KBM-7 (cell line): ENCODE measurements at places on chromosomes 4 and X.

GRCh38 chr4:73434311-73434710 is 1.7 kb upstream of the AFP start:
- DNase-seq = peak; percentile 15

- no peak for DNase-seq
These were observed 92.7 kb downstream of the WFS1 start for GRCh38 chr4:6362243-6362885.

GRCh38 chrX:6432226-6432625 is 102.7 kb downstream of the VCX3A start:
- DNase-seq = no peak

DNA sequence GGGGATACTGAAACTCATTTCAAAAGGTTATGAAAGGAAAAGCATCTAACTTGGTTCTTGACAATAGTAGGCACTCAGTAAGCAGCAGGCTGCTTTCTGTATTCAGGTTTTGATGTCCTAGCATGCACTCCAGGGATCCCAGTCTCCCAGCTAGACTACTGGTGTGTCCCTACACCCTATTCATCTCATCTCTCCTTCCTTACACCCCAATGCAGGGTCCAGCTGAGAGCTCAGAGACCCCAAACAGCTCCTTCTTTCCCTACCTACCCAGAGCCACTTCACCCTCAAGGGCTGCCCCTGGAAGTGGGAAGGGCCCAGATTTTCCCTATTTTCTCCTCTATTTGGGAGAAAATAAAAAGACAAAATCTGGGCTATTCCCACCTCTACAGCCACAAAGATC is 1.6 kb upstream of the EFNB1 start:
- no peak for DNase-seq

DNA sequence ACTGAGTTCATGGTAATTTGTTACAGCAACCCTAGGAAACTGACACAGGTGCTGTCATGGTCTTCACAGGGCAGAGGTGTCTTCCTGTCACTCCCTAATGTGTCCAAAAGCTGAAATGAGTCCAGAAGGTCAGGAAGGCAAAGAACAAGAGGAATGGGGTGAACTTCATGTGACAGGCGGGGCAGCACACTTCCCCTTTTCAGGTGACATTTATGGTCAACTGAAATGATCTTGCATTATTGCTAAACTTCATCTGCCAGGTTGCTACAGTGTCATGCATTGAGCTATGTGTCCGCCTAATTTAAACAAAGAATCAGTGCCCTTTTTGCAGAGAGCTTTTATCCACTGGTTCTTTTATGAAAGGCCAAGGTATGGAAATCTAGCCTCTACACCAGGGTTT is 15.9 kb upstream of the CCDC149 start:
- DNase-seq = peak; percentile 29

GRCh38 chrX:74511704-74512103 is 90.4 kb downstream of the SLC16A2 start:
- no peak for DNase-seq

DNA sequence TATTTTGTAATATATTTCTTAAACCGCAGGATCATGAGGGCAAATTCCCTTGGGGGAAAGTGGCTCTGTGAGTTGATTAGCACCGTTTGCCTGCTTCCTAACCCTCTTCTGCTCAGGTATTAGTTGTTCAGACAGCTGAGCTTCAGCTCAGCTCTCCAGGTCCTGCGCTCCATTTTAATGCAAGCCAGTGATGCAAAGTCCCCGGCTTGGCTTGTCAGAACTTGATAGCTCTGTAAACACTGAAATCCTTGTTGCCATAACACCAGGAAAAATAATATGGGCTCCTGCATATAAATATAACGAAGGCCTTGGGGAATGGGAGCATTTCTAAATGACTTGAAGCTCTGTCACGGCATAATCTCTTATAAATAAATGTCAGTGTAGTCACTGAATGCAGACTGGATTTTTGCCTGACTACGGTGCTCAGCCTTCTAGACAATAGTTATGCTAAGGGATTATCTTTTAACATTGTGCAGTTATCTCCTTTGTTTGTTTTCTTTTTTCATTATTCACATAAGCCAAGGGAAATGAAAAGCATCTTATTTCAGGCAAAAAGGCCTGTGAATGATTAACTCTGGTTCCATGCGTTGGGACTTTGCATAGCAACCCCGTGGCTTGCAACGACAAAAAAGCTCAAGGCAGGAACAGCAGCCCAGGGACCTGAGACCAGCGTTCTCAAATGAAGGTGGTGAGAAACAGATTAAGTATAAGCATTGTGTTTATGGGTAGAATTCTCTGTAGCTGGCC is 253.2 kb downstream of the SPRY1 start:
- DNase-seq = no peak

DNA sequence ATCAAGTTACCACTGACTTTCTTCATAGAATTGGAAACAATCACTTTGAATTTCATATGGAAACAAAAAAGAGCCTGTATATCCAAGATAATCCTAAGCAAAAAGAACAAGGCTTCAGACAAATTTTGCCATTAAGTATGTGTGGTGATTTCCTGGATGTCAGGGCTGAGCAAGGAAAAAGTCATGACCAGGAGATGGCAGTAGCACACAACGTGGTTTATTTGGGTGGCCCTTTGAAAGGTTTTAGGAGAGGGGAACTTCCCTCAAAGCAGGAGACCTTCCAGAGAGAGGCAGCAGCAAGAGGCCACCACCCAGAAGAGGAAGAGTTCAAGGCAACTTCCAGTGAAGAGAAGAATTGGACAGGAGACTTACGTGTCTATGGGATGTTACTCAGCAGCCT is 18.1 kb upstream of the ZXDB start:
- DNase-seq = peak; percentile 79

GRCh38 chr4:164591666-164592065 is 162.3 kb upstream of the SMIM31 start:
- no peak for DNase-seq

DNA sequence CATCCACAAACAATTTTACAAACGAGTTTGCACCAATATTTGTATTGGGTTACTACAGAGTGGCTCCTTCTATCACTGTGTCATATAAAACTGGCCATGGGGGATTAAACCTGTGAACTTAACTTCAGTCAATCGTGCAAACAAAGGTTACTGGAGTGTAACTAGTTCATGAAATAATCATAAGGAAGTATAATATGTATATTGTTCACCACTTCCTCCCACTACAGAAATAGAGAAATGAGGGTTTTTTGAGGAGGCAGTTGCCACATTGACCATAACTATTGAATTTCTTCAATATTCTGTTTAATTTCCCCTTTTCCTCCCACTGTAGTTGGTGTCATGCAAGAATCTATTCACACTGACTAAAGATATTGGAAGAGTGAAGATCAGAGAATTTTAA is at the start of gene GPR82:
Gene GPR82 (plus strand): TSS at position 356 of the 400 bp plus-strand sequence. CDS start 2,846 bp downstream, outside the sequence.
- DNase-seq = peak; percentile 75

DNA sequence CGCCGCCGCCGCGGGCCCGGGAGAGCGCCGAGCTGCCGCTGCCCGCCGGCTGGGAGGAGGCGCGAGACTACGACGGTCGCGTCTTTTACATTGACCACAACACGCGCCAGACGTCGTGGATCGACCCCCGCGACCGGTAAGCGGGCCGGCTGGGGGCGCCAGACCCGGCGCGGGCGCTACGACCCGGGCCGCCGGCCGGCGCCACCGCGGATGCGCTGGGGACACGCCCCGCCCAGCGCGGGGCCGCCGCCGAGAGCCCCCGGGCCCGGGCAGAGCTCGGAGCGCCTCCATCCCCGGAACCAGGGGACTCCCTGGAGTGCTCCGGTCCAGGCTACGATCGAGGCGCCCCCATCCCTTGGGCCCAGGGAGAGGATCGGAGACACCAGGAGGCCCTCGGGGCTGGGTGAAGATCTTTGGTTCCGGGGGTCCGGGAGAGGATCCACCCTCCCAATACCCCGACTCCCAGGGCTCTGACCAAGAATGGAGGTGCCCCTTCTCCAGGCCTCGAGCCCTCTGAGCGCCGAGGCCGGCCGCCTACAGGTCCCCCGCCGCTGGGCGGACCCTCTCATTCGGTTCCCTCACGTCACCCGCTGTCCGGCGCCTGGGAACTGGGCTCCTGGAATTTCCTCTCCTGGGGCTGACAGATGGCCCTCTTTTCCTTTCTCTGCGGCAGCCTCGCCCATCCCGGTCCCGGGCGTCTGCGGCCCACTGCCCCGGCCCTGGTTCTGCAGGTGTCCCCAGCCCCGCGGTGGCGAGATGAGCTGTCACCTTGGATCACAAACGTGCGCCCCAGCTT is 48.8 kb downstream of the CLDN34 start:
- peak; percentile 36 for DNase-seq

DNA sequence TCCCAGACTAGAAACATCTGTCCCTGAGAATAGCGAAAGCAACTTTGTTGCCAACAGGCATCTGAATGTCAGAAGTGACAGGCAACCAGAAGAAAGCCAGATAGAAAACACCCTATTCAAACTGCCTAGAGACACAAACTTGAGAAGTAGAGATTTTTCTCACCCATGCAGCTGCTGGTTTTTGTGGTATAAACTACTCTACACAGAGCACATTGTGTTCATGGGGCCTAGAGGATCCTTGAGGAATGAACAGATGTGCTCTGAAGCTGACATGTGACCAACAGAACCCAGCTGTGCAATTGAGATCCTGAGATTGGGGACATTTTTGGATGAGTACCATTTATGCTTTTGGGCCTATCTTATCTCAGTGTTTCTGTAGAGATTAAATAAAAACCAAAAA is 63.6 kb upstream of the NRK start:
- no peak for DNase-seq

DNA sequence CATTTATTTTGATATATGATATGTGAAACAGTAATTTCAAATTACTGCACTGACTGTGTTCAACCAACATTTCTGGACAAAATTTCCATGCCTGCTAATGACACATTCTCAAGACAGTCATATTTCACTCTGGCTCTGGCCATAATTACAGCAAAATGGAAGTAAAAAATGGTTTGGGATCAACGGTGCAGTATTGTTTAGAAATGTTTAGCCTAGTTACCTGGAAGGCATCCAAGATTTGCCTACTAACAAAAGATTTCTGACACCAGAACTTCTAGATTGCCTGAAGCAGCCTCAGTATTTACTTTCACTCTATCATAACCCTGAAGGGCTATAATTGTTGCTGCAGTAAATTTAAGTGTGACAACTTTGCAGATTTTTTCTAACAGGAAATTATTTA is 416.3 kb downstream of the PCDH10 start:
- DNase-seq = no peak

DNA sequence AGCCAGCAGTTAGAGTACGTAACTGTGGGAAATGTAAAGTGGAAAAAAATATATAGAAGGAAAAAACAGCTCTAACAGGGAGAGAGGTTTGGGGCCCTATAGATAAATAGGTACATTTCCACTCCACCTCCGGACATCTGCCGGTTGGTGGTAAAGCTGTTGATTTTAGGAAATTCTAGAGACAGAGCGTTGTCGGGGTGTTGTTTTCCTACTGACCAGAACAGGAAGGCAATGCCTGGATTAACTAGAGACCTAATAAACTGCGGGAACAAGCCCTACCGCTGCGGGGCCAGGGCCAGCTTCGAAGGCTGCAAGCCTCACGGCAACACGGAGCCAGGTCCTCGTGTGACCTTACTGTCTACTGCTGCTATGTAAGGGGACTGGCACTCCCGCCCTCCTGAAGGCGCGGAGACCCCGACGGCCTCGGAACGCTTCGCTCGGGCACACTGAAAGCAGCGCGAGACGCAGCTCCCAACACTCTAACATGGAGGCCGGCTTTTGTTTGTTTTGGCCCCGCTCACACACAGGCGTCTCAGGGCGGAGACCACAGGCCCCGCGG is 702 bp upstream of the CDKN2AIP start:
- peak; percentile 80 for DNase-seq

DNA sequence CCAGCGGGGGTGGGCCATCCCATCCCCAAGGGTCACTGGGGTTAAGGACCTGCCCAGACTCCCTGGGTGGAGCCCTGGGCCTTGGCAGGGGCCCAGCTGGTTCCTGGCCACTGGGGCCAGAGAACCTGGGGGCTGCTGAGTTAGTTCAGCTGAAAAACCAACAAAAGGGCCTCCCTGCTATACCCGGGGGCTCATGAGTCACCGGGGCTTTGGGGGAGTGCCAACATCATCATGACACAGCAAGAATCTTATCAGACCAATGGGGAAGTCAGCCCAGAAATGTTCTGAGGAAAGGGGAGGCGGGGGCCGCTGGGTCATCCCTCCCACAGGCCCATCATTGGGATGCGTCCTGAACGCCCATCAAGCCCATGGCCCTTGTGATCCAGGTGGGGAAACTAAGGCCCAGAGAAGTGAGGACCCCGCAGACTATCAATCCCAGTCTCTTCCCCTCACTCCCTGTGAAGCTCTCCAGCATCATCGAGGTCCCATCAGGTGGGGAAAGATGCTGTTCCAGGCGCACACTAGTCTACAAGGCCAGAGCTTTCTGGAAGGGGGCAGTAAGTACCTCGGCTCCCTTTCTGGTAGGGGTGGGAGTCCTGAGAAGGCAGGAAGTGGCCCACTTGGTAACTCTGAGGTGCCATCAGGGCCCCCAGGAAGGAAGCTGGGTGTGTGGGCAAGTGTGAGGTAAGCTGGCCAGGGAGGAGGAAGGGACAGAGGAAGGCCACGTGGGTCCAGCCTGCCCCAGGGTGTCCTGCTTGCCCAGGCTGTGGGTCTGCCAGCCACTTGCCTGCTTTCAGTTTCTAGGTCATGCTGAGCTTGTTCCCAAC is 4.5 kb downstream of the G6PD start:
- DNase-seq = peak; percentile 94

- DNase-seq = no peak
These were observed 30.9 kb upstream of the ADH1C start for GRCh38 chr4:99383399-99383798.

DNA sequence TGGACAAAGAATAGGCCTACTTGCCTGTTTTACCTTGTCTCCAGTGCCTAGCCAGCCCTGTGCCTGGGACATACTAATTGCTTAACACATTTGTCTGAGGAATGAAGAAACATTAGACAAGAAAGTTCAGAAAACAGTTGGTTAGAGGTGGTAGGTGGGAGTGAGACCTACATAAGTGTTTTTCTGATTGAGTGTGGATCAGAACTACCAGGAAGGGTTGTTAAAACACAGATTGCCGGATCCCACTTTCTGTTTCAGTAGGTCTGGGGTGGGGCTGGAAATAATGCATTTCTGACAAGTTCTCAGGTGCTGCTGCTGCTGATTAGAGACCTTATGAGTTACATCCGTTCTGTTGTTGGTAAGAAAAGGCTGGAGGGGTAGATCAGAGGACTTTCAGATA is 5.7 kb upstream of the JADE1 start:
- no peak for DNase-seq

GRCh38 chr4:28682847-28683246 is 1822.2 kb downstream of the STIM2 start:
- no peak for DNase-seq

- DNase-seq = peak; percentile 38
These were observed 18.0 kb downstream of the FAM9A start for GRCh38 chrX:8783097-8783713.

GRCh38 chr4:137892134-137892533 is 350.0 kb downstream of the SLC7A11 start:
- no peak for DNase-seq
